ENCODE measurements at places on chromosomes 4 and X. TPM values are rescaled to one million over a fixed set of nuclear protein-coding genes. Genes with fewer than 3 reads are reported as not detected.

GRCh38 chr4:151657896-151658295, 102.9 kb downstream of the GATB start:
- no peak for DNase-seq

GRCh38 chrX:378443-378842, 8.3 kb downstream of the PPP2R3B start:
- no peak for DNase-seq

GRCh38 chr4:11480683-11481082, 52.0 kb upstream of the HS3ST1 start:
- no peak for DNase-seq

DNA sequence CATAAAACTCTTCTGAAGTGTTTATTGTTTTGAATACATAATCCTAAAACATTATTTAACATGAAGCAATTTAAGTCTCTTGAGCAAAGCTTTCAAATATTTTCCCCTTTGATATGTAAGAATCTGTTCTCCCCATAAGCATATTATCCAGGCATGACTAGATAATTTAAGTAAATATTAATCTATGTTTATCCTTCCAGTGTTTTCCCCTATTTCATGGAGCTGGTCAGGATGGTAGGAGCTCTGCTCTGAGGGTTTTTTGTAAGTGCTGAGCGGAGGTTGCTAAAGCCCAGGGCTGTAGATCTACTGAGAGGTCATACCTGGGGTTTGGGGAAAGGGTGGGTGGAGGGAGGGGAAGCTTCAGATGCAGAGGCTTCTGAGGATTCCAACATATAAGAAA, 258.9 kb upstream of the SFRP2 start:
- no peak for DNase-seq

DNA sequence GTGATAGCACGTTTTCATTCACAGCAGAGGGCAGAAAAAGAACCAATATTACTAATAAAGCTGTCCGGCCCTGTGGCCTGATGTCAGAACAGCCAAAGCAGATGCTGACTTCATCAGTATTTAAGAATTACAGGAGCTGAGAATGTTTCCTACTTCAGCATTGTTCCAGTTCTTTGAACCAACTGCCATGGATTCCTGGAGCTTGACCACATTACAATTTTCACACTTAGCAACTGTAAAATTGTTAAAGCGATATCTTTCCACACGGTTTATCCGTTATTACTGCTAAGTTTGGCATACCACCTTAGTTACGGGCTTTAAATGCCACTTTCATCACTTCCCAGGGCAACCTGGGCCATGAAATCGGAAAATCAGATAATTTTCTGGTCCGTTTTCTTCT, 118.2 kb downstream of the EPHA5 start:
- DNase-seq = no peak

- no peak for DNase-seq
These were observed 975 bp downstream of the KCNE5 start for GRCh38 chrX:109623997-109624396.

- DNase-seq = no peak
These were observed 1941.5 kb upstream of the PCDH10 start for GRCh38 chr4:131207589-131207988.

GRCh38 chr4:93749292-93749761, 79.2 kb upstream of the ATOH1 start:
- DNase-seq = no peak

DNA sequence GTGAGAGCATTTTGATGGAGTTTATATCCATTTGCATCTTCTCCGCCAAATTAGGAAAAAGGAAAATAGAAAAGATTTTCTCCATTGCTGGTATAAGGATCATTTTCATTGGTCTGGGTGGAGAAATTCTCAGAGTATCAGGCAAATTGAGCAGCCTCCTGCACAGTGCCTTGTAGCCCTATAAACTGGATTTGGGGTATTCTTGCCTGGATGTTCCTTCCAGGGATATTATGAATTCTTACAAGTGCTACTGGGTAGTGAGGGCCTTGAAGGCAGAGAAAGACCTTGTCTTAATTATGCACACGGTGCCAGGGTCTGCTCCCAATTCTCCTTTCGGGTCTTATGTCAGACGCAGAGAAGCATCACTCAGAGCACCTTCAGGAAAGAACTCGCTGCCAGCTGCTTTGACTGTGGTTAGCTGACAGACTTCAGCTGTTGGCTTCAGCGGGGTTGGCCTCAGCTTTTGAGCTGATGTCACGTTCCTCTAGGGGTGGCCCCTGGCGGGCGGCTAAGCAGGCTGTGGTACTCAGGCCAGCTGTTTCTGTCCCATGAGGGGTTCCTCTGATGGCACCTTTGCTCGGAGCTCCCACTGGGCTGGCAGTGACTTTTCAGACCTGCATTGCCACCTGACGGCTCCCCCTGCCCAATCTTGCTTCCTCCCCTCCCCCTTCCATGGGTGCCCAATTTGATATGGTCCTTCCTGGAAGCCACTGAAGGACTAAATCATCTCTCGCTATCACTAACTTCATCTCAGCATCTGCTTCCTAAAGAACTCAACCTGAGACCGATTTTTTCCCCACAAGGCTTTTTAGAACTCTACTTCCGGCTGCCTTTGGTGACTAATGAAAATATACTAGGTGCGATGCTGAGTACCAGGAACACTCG, 519.5 kb downstream of the BCOR start:
- DNase-seq = no peak

- DNase-seq = no peak
These were observed 45.1 kb upstream of the TSPAN7 start for GRCh38 chrX:38516196-38516774.

DNA sequence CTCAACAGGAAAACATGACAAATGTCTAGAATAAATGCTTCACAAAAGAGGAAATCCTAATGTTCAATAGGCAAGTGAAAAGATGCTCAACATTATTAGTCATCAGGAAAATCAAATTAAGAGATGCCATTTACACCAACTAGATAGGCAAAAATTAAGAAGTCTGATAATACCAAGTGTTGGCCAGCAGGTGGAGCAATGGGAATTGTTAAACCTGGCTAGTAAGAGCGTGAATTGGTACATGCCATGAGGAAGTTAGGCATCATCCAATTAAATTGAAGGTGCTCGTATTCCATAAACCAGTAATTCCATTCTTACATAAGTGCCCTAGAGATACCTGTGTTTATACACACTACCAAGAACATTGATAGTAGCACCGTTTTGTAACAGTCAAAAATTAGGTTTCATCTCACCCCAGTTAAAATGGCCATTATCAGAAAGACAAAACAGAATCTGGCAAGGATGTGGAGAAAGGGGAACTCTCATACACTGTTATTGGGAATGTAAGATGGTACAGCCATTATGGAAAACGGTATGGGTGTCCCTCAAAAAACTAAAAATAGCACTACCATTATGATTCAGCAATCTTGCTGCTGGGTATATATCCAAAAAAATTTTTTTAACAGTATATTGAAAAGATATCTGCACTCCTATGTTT, 14.0 kb upstream of the ZCCHC18 start:
- peak; percentile 61 for DNase-seq

The RAB40AL gene
- 0.52 TPM for total RNA-seq

The AGTR2 gene
- not detected for total RNA-seq

The SNX25 gene
- total RNA-seq = 12.5 TPM

The PDE5A gene
- total RNA-seq = 0.17 TPM

The MAOB gene
- total RNA-seq = not detected

The DRD5 gene
- total RNA-seq = not detected

The CNGA1 gene
- total RNA-seq = 0.43 TPM

All from NCI-H460 (cell line).